COR-L47 (cell line): ENCODE measurements at places on chromosomes 3 and 15.

DNA sequence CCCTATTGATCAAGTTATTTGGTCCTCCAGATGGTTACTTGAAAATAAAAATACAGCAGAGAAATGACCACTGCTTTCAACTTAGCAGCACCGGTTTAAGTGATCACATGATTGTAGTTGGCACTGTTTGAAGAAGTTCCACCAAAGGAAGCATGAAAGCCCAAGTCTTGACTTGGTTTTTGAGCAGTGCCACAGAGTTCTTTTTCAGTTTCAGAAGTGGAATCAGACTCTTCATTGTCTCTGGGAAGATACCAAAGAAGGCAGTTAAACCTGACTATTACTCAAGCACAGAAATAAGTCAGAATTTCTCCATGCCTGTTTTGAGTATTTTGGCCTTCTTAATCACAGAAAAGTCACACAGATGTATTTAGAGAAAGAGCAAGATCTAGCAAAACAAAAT is 66.7 kb downstream of the BBX start:
- DNase-seq = no peak

GRCh38 chr3:133384331-133385027 is 15.4 kb upstream of the BFSP2 start:
- DNase-seq = peak; percentile 82

DNA sequence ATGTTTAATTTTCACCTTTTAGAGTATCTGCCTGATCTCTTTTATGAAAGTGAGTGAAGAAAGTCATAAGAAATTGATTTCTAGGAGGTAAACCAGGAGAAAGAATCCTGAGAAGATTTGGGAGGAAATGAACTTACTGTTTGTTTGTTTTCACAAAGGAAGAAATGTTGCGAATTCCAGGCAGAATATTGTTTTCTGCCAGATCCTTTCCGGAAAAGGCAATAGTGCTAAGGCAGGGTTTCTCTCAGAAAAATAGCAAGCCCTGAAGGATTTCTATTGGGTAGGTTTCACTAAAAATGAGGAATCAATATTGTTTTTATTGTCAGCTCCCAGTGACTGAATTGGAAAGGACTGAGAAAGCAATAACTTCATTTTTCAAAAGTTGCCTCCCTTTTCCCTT is 85.7 kb upstream of the TGFBR2 start:
- no peak for DNase-seq

- no peak for DNase-seq
These were observed 427.9 kb upstream of the BCHE start for GRCh38 chr3:166265153-166265552.

- DNase-seq = no peak
These were observed 53.2 kb upstream of the FNDC3B start for GRCh38 chr3:171986176-171986575.

GRCh38 chr3:185825006-185825638 is at the start of gene IGF2BP2:
Gene IGF2BP2, minus strand, starts transcription at chr3:185825042. Its CDS starts 82 bp downstream, at chr3:185824960.
- DNase-seq = no peak

DNA sequence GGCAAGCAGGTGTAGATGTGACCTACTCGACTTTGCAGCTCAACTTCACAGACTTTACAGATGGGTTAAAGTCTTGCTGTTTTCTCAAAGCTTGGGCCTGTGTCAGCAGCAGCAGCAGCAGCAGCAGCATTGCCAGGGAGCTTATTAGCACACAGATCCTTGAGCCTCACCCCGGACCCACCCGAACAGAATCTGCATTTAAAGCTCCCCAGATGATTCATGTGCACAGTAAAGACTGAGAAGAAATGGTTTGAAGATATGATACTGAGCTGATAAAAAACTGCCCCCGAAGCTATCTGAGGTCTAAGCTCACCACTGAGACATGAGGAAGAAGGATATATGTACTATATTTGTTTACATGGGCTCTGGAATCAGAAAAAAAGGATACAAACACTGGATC is 231.7 kb downstream of the ARPP21 start:
- DNase-seq = no peak

DNA sequence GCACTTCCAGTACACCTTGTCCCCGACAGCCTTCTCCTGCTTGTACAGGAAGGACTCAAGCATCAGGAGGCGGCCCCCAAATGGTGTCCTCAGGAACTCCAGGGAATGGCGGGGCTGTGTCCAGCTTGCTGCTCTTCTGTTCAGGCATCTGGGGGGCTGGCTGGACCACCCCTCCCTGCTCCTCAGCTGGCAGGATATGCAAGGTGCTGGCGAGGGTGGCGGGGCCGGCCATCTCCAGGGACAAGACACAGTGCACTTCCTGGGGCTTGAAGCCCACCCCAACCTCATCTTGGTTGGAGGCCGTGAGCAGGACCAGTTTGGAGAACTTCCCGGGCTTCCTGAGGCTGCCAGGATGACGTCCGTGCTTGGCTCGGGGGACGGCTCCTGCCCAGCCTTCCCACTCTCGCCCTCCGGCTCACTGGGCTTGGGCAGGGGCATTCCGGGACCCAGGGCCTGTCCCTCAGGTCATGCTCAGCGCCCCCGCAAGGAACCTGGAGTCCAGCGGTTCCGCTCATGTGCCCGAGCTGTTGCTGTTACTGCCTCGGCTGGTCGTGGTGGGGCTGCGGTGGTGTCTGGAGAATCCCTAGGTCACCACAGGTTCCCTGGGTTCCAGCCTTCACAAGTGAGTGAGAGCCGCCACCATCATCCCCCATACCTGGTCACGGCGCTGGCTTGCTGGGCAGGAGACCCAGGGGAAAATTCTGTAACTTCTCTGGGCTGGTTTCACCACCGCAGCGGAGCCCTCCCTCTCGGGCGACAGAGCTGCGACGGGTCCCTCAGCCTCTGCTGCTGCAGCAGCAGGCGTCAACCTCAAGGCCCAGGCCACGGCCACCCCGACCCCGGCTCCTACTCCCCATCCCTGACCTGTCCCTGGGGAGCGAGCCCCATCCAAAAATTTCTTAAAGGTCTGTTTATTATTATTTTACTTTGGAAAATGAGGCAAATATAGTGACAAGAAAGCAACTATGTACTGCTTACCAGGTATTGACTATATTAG is 82.8 kb upstream of the FXR1 start:
- no peak for DNase-seq

DNA sequence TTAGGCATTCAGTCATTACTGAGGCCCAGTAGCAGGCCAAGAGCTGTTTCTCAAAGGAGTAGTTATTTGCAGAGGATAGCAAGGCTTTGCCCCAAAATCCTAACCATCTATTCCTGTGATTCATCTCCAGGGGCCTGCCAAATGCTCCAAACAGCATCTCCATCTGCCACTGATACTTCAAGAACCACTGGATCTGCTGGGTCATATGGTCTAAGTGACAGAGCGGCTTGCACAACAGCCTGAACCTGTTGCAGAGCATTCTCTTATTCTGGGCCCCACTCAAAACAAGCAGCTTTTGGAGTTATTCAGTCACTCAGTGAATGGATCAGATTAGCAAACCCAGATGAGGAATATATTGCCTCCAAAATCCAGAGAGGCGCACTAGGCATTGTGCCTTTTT is 68.8 kb upstream of the ALDH1A3 start:
- no peak for DNase-seq

- DNase-seq = no peak
These were observed 58.5 kb downstream of the TIPARP start for GRCh38 chr3:156732715-156733421.

DNA sequence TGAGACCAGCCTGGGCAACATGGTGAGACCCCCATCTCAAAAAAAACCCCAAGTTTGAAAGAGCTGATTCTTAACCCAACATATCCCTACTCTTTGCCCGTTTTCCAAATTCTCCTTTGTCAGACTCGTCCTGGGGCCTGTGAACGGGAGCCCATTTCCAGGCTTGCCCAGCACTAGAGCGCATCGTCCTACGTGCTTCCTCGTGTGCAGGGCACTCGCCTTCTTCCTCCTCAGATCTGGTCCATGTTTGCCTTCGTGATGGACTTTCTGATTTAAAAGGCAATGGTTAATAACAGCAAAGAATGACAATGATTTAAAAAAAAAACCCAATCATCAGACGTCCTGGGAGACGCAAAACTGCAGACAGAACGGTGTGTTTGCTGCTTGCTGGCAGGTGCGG is 10.1 kb downstream of the MELTF start:
- DNase-seq = no peak

DNA sequence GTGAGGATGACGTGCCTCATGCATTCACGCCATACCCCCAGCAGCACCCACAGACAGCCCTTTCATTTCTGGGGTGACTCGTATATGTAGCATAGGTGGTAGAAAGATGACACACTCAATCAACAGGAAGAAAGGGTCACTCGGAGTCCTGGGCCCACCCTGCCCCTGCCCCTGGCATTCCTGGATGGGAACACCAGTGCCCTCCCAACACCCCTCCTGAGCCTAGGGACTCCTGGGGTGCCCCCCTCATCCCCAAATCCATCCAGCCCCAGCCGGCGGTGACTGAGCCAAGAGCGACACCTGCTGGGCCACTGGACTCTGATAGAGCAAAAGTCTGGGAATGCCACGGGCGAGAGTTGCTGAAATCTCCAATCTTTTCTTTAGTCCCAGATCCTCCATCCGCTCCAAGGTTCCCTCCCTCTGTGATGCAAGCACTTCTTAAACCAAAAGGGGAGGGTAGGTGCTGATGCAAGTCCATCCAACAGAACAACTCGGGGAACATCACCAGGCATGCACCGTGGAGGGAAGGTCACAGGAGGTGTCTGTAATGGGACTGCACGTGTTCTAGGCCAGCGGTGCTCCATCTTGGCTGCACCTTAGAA is 31.1 kb downstream of the ACAN start:
- DNase-seq = no peak

DNA sequence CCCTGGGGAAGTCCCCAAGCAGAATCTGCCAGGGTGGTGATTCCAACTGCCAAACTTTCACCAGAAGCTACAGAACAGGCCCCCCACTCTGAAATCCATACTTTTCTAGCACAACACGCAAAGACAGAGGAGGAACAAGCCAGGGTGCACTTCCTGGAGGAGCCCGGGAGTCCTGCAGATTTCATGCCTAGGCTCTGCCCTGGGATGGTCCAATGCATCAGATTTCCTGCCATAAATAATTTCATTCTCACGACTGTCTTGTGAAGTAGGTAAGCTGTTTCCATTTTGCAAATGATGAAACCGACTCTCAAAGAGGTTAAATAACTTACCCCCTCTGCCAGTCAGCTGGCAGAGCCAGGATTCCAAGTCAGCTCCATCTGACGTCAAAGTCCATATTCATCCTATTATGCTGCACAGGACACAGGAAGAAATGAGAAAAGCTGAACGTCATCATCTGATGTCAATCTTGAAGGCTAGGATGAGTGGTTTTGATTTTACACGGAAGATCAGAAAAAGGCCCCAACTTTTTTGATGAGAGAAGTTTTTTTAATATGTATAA is 134.8 kb upstream of the IGF1R start:
- DNase-seq = no peak

DNA sequence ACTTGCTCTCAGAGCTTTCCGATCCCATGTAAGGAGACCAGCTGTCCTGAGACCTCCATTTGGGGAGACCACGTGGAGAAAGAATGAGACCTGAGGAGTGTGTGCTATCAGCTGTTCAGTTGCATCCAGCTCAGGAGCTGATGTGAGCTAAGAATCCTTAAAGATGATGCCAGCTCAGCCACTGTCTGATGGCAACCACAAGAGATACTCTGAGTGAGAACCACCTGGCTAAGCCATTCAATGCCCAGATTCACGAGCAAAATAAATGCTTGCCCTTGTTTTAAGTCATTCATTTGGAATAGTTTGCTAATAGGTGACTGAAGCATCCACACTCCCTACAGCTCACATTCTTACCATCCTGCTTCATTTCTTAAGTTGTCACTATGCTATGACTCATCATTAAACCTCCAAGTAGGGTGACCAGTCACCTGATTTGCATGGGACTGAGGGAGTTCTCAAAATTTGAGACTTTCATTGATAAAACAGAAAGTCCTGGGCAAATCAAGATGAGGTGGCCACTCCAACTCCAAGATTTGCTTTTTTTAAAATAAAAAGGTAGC is 56.4 kb downstream of the SPTSSB start:
- no peak for DNase-seq

GRCh38 chr3:24956613-24957012 is 462.0 kb upstream of the THRB start:
- DNase-seq = no peak

DNA sequence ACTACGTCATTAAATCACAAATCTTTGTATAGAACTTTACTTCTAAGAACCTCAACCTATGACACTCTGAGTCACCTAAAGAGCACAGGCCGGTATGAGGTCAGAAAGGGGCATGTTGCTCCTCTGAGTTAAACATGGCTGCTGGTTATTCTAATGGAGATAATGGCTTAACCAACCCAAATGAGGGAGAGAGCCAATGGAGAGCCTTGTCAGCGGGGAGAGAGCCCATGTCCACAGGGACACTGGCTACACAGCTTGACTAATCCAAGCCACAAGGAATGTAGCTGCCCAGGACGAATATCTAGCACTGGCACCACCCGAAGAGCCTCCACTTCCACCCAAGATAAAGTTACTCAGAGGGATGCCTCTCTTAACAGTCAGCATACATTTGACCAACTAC is 77.0 kb upstream of the STAC start:
- DNase-seq = no peak

GRCh38 chr3:142650001-142650693 is 54.0 kb downstream of the PLS1 start:
- peak; percentile 45 for DNase-seq

GRCh38 chr15:64246364-64247189 is 83.8 kb upstream of the PPIB start:
- peak; percentile 3 for DNase-seq
